ENCODE measurements at places on chromosomes 13 and 19.

DNA sequence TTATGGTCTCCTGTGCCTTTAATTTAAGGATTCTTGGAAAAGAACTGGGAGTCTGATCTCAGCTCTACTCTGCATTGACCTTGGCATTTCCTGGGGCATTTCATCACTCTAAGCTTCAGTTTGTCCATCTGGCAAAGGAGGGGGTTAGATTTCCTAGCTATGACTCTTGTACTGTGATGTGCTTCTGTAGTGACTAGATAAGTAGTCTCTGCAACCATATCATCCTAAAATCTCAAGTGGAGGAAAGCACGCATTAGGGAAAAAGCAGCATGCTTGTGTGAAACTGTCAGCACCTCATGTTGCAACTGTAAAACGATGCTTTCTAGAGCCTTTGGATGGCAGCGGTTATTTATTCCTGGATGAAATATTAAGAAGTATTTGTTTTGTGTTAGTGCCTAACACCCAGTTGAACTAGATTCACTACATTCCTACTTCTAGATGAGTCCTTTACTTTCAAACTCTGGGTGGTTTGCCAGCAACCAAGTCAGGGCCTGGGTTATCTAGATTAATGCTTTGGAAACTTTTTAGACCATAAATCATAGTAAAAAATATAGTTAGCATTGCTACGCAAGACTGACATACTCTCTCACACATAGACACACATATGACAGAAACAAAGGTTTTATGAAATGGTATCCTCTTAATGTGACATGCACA is 6.8 kb downstream of the WDFY2 start:
- DNase-seq = no peak

DNA sequence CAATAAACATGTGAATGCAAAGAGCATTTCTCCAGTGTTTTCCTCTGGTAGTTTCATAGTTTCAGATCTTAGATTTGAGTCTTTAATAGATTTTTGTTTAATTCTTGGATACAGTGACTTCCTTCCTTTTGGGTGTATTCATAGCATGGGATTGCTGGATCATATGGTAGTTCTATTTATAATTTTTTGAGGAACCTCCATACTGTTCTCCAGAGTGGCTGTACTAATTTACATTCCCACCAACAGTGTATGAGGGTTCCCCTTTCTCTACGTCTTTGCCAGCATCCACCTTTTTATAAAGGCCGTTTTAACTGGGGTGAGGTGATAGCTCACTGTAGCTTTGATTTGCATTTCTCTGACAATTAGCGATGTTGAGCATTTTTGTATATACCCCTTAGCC is 9.3 kb upstream of the CALM3 start:
- DNase-seq = no peak

- no peak for DNase-seq
These were observed 2.8 kb downstream of the GIPR start for GRCh38 chr19:45670670-45671453.

DNA sequence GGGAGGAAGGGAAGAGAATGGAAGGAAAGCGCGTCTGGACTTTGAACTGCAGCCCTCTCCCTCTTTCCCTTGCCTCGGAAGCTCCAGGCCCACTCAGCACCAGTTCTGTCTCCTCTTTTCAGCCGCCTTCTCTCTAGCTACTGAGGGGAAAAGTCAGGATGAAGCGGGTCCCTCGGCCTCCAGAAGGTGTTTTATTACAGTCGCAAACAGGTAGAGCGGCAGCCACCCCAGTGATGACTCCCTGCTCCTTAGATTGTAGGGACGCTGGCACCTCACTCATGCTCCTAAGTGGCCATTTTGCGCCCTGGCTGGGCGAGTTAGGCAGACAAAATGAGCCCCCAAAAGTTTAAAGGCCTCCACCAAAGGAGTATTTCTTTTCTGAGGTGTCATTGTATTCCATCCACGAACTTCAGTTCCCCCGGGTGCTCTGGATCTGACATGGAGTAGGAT is 954 bp upstream of the STK24 start:
- DNase-seq = no peak

GRCh38 chr19:54416695-54417491 is 1.6 kb downstream of the TTYH1 start:
- no peak for DNase-seq

GRCh38 chr13:66546534-66547379 is 683.4 kb downstream of the PCDH9 start:
- DNase-seq = no peak

All from retinal pigment epithelial cell (primary cell).